Stimulated activated CD8-positive, alpha-beta memory T cell treated with anti-CD3 and anti-CD28 coated beads, Interleukin-4, amount 100 ng/mL, for 24 hours (primary cell): ENCODE measurements at places on chromosomes 12 and 14.

- DNase-seq, result no peak
These were observed 8.8 kb downstream of the SLC38A2 start for GRCh38 chr12:46363582-46364299.

DNA sequence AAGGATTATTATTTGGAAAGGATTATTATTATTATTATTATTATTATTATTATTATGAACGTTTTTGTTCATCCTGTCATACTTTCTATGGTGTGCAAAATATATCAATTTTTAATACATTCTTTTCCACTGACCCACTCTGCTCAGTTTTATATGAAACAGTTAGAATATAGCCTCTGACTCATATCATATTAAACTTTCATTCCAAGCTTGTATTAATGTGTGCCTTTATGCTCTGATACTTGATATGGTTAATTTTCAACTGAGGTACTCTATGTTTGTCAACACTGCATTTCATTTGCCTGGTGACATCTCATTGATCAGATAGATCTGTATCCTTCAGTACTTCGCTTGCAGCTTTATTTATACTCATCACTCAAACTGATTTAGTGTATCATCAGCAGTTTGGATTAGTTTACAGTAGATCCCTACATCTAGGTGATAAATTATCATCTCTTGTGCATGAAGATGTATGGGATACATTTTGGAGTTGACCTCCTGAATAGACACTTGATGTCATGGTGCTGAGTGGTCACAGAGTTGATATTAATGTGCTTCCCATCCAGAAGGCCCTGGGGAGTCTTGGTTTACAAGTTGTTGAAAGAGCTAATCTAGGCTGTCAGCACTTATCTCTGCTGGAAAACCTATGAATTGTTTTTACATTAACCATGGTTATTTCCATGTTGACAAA, 271.8 kb downstream of the TRHDE start:
- DNase-seq, result no peak

GRCh38 chr12:15672671-15673270, 116.4 kb downstream of the EPS8 start:
- no peak for DNase-seq

DNA sequence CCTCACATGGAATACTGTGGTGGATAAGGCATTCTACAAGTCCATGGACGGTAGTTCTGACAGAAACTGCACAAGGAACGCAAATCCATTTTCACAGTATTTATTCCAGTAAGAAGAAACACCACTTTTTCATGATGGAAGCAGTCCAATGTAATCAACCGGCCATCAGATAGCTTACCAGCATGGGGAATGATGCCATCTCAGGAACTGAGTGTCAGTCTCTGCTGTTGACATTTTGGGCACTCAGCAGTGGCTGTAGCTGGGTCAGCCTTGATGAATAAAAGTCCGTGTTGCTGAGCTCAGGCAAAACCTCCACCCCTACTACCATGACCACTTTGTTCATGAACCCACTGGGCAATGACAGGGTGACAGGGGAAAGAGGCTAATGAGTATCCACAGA, 103.4 kb downstream of the PLCZ1 start:
- DNase-seq, result no peak

- no peak for DNase-seq
These were observed 5.7 kb downstream of the GNG2 start for GRCh38 chr14:51865953-51866747.

GRCh38 chr14:68569970-68570409, 222.9 kb downstream of the ZFP36L1 start:
- no peak for DNase-seq

- DNase-seq, result no peak
These were observed 136.0 kb downstream of the ADGRD1 start for GRCh38 chr12:131089531-131090273.
